ENCODE measurements at places on chromosomes 13 and 19. TPM values are rescaled to one million over a fixed set of nuclear protein-coding genes. Genes with fewer than 3 reads are reported as not detected.

- no peak for DNase-seq
- H3K36me3 ChIP-seq: peaks cover 47% of the 10 kb centered on the region
- H3K27ac ChIP-seq: no peak overlapping the region
- H3K27me3 ChIP-seq: no peaks in the 10 kb centered on the region
- no peak overlapping the region for H3K4me3 ChIP-seq
Observed at GRCh38 chr19:45824041-45824471, 8.9 kb upstream of the RSPH6A start.

DNA sequence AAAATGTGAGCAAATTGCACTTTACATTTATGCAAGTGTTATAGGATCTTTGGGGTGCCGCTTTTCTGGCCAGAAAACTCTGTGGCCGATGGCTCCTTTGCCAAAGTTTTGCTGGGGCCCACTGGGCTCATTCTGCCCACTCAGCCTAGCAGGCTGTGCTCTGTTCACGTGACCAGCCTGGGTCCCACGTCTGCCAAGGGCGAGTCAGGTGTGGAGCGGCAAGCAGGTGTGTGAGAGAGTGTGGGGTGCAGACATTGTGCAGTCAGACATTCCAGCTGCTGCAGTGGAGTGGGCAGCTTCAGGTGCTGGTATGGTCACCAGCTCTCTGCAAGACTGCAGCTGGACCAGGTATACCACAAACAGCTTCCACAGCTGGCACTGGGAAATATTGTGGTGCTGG is 2305.7 kb downstream of the PCDH9 start:
- H3K4me1 ChIP-seq: peaks cover 12% of the 10 kb centered on the region
- H3K4me3 ChIP-seq: no peak overlapping the region
- H3K36me3 ChIP-seq: no peaks in the 10 kb centered on the region
- DNase-seq: no peak
- no peak overlapping the region for H3K27ac ChIP-seq

DNA sequence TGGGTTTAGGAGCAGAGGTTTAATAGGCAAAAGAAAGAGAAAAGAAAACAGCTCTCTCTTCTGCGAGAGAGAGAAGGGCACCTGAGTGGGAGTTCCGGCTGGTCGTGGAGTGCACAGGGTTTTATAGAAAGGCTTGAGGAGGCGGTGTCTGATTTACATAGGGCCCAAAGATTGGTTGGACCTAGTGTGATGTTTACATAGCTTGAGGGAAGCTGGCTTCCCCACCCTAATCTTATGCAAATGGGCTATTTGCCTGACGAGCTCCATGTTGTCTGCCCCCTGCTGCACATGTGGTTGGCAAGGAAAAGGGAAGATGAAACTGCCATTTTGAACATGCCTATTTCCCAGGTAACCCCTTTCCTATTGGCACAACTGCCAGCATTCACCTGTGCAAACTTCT is 21.5 kb upstream of the MEDAG start:
- H3K27ac ChIP-seq: no peak overlapping the region
- no peak for DNase-seq
- no peaks in the 10 kb centered on the region for H3K27me3 ChIP-seq

GRCh38 chr19:46902402-46902766 is 41.6 kb downstream of the ARHGAP35 start:
- peak overlapping the region; percentile 77 for H3K27ac ChIP-seq
- peak overlapping the region; percentile 41 for H3K4me3 ChIP-seq
- no peaks in the 10 kb centered on the region for H3K27me3 ChIP-seq
- peaks cover 51% of the 10 kb centered on the region for H3K4me1 ChIP-seq
- H3K36me3 ChIP-seq: no peaks in the 10 kb centered on the region

- peaks cover 7% of the 10 kb centered on the region for H3K4me1 ChIP-seq
- no peaks in the 10 kb centered on the region for H3K27me3 ChIP-seq
- H3K36me3 ChIP-seq: no peaks in the 10 kb centered on the region
- no peak overlapping the region for H3K27ac ChIP-seq
Observed at GRCh38 chr19:33293255-33294057, 8.9 kb downstream of the CEBPA start.

DNA sequence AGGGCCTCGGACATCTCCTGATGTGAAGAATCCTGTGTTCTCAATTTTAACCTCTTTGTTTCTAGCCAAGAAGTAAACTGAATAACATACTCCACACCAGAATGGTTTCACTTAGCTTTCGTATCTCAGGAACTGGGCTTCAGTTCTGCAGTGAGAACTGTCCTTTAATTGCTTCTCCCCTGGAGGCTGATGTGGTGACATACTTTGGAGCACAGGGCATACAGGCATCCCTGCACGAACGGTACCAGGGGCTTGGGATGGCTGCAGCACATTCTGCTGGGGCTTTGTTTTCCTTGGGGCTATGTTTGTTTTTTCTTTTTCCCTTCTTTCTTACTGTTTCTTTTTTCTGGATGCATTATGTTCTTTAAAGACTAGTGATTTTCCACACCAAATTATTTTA is 230.5 kb downstream of the TM9SF2 start:
- DNase-seq: no peak
- no peak overlapping the region for H3K27ac ChIP-seq
- H3K27me3 ChIP-seq: no peaks in the 10 kb centered on the region
- no peaks in the 10 kb centered on the region for H3K36me3 ChIP-seq

DNA sequence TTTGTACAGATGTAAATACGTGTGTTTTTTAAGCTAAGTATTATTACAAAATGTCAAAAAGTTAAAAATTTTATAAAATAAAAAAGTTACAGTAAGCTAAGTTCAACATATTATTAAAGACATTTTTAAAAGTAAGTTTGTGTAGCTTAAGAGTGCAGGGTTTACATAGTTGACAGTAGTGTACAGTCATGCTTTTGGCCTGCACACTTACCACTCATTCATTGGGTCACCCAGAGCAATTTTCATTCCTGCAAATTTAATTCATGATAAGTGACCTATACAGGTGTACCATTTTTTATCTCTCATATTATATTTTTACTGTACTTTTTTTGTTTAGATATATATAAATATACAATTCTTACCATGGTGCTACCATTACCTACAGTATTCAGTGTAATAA is 769.9 kb upstream of the SLITRK6 start:
- H3K4me3 ChIP-seq: no peak overlapping the region
- no peaks in the 10 kb centered on the region for H3K36me3 ChIP-seq
- DNase-seq: no peak

Gene CNMD
- total RNA-seq: not detected
